ENCODE measurements at places on chromosomes 1 and 21.

- DNase-seq: peak; percentile 16
Observed at GRCh38 chr1:73813236-73813635, 384.7 kb downstream of the LRRIQ3 start.

GRCh38 chr1:160046494-160047110 lies 14.8 kb upstream of the PIGM start:
- peak; percentile 42 for DNase-seq

DNA sequence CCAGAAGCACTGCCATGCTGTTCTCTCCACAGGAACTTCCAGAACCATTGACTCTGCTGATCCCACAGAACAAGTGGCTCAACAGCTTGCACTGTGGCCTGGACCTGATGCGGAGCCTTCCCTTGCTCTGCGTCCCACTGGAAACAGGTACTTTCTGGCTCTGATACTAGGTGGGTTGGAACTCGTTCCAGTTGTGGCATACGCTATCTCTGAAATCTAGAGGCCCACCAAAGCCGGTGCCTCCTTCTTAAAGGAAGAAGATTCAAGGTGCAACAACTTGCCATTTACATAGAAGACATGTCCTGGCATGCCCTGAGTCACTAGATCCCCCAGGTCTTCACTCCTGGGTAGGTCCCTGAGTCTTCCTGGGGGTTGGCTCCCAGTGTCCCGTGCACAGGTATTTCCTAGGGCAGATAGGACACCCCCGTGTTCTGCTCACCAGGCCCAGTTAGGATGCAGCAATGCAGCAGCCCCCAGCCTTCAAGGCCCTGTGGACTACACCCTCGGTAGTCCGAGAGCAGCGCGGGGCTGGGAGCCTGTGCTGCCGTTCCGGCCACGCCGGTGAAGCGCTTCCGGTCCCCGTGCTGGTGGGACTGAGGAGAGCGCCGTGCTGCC lies 10.8 kb upstream of the PCBP3 start:
- no peak for DNase-seq

DNA sequence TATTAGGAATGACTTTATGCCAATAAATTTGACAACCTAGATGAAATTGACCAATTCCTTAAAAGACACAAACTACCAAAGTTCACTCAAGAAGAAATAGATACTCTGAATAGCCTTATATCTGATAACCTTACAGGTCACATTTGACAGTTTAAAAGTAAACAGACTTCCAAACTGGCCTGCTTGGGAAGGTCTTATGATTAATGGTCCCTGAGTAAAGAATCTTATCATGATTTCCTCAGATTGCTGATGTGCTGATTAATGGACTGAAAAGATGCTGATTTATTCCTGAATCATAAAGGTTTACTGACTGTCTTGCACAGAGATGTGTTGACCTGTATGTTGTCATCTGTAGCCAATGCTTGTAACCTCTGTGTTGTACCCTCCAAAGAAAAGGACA lies 9.7 kb upstream of the FTCD start:
- no peak for DNase-seq

DNA sequence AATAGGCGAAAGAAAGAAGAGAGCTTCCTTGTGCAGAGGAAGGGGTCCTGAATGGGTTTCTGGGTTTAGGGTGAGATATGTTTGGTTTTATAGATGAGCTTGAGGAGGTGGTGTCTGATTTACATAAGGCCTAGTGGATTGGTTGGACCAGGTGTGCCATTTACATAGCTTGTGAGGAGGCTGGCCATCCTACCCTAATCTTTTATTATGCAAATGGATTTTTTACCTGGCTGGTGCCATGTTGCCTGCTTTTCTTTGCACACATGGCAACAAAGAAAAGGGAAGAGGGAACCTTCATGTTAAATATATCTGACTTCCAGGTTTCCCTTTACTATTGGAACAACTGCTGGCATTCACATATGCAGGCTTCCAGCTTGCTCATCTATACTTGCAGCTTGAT lies 585.3 kb downstream of the PTPRU start:
- DNase-seq: no peak

- no peak for DNase-seq
Observed at GRCh38 chr1:176543360-176544129, 80.6 kb downstream of the PAPPA2 start.

GRCh38 chr1:75641325-75641724 lies 30.4 kb upstream of the SLC44A5 start:
- no peak for DNase-seq

GRCh38 chr1:223222377-223222776 lies 79.3 kb upstream of the TLR5 start:
- DNase-seq: no peak

- no peak for DNase-seq
Observed at GRCh38 chr1:102891868-102892625, 216.3 kb downstream of the COL11A1 start.

DNA sequence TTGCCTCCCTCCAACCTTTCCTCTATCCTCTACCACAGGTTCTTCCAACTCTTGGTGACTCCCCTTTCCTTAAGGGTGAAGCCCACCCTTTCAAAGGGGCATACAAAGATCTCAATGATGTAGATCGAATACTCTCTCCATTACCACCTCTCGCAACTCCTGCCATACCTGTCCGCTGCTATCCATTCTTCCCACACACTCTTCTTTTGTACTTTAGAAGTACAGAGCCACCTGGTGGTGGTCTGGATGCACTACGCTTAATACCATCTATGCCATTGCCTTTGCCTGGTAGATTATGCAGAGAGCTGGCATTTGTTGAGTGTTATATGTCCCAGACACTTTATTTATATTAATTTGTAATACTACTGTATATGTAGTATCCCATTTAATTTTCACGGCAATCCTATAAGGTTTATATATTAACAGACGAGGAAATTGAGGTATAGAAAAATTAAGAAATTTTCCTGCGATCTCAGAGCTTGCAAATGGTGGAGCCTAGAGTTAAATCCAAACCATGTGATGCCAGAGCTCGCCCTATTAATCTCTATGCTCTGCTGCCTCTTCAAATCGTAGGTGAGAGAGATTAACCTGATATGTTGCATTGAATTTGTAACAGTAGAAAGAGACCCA lies 22.9 kb downstream of the TSHB start:
- peak; percentile 15 for DNase-seq

DNA sequence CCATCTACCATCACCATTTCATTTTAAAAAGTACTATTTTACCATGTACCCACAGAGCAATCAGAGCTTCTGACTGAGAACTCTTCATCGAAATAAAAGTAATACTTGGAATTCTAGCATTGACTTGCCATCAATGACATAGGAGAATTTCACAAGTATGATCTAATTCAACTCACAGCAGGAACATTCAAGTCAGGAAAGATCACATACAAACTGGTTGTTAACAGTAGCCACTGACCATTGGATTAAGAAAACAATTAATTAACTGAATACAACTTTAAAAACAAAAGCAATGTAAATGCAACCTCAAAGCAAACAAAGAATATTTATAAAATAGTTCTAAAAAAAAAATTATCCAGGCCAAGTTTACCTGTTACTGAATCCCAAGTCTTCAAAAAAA lies 18.8 kb downstream of the RNF115 start:
- no peak for DNase-seq

DNA sequence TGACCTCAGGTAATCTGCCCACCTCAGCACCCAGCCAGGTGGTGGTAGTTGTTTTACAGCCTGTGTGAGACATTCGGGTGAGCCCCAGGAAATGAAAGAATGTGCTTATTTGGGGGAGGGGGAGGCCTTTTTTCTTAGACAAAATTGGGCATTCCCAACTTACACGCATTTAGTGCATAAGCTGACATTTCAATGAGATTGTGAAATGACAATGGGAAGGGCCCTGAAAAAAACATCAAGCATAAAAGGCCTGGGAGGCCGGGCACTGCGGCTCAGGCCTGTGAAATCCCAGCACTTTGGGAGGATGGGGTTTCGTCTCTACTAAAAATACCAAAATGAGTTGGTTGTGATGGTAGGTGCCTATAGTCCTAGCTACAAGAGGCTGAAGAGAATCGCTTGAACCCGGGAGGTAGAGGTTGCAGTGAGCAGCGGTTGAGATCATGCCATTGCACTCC lies 5.0 kb downstream of the GAS5 start:
- no peak for DNase-seq

- DNase-seq: no peak
Observed at GRCh38 chr1:30188999-30189398, 534.4 kb downstream of the MATN1 start.

- no peak for DNase-seq
Observed at GRCh38 chr1:115300087-115300876, 37.8 kb downstream of the NGF start.

- no peak for DNase-seq
Observed at GRCh38 chr1:36128126-36128904, 3.3 kb upstream of the COL8A2 start.

DNA sequence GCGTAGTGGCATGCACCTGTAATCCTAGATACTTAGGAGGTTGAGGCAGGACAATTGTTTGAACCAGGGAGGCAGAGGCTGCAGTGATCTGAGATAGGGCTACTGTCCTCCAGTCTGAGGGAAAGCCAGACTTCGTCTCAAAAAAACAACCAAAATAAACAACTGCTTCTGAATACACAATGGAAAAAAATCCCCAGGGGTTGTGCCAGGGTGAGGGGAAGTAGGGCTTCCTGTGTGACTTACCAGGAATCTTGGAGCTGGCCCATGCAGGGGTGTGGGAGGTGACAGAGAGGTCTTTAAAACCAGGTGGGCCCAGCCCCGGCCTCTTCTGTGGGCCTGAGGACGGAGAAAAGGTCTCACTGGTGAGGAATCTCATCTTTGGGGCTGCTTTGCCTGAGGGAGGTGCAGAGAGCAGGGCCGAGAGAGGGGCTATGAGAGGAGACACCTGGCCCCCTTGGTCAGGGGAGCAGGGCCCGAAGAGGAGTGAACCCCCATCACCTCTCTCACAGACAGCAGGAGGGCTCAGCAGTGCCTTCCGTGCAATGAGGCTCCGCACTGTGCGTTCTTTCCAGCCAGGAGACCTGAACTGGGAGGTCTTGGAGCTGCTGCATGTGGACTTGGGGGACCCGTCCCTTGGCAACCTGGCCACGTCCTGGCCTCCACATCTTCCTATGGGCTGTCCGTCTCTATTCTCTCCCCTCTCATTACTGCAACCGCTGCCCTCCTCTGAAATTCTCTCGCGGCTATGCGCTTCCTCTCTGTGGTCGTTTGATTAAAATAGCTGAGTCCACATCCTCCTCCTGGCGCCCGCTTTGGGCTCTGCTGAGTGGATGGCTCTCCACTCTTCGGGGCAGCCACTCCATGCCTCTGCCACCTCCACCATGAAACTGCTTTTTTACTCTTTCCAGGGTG lies 10.7 kb downstream of the PLA2G5 start:
- DNase-seq: no peak

- DNase-seq: no peak
Observed at GRCh38 chr1:184972315-184973055, 1.8 kb downstream of the NIBAN1 start.

DNA sequence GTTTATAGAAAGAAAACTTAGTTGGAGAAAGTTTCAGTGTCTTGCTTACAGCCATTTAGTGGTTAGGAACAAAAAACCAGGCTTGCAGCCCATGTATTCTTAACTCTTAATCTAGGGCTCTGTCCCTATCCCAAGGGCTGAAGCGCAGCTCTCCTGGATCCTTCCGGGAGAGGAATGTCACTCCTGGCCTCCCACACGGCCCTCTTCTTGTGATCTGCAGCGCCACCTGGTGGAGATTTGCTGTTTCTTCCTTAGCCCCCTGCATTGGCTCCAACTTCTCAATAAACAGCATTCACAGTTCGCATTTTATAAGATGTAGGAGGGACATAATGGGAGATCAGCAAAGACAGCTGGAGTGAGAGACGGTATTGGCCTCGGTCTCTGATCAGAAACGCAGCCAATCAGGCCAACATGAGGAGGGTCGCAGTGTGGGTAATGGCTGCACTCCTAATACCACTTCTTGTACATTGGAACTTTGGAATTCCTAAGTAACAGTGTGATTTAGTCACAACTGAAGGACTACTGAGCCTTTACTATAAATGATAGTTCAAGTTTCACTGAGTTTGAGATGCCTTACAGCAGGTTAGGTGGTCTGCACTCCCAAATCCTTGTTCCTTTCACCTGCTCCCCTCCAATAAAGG lies 283.4 kb downstream of the ASTN1 start:
- DNase-seq: peak; percentile 68

DNA sequence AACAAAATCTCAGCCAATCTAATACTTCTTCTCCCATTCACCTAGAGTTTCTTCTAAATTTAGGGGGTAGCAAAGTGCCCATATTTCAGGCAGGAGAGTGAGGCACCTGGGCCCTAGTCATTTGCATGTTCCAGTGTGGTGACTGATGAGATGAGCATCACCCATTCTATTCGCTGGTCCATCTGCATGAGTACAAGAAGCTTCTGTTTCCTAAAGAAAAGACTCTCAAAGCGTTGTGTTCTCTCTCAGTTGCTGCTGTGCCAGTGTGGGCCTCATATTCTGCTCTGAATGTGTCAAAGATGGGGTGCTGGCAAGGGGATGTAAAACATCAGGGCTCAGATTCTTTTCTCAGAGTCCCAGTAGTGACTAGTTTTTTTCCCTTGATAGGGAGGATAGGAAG lies 16.1 kb upstream of the DPYD start:
- DNase-seq: no peak

DNA sequence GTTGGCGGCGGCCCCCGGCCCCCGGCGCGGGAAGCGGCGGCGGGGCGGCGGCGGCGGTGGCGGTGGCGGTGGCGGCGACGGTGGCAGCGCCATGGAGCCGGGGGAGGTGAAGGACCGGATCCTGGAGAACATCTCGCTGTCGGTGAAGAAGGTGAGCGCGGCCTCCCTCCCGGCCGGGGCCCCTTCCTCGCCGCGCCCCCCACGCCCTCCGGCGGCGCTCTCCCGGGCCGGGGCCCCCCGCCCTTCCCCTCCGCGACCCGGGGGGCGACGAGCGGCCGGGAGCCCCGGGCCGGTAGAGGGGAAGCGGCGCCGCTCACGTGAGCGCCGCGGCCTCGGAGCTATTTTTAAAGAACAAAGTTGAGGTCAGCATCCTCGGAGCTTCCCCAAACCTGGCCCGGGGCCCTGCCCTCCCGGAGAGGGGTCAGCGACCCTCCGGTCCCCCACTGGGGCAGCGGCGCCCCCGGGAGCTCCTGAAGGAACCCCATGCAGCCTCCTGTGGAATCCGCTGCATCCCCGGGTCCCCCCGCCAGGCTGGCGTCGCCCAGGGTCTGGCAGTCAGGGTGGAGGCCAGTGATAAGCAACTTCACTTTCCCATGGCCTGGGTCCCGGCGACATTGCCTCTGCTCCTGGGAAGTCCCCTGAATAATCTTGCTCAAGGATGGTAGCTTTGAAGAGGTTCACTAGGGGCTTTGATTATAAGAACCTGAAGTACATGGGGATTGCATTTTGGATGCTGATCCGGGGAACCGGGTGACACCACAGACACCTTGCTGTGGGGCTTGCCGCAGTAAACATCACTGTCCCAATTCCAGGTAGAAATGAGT lies 560 bp downstream of the PLEKHM2 start:
- DNase-seq: peak; percentile 37

- DNase-seq: no peak
Observed at GRCh38 chr1:100152271-100152670, 19.3 kb downstream of the TRMT13 start.

- DNase-seq: no peak
Observed at GRCh38 chr1:9037476-9038337, 11.5 kb upstream of the SLC2A7 start.

DNA sequence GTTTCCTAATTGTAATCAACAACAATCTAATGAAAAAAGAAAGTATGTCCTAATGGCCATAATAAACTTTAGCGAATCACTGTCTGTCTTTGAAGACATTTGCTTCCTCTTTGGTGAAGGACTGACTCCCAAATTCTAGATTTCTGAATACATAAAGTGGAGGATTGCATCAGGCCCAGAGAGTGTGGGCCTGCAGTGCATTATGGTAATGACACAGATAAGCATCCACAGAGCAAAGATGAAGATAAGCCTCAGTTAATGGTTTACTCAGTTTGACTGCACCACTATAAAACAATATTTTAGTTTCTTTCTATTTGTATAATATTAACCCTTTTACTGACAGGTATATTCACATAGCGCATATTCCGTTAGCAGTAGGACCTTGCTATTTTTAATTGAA lies 365.5 kb downstream of the KCTD3 start:
- DNase-seq: no peak

Data from muscle of back (tissue), 13 donors.